ENCODE measurements at places on chromosomes 7 and 10.

DNA sequence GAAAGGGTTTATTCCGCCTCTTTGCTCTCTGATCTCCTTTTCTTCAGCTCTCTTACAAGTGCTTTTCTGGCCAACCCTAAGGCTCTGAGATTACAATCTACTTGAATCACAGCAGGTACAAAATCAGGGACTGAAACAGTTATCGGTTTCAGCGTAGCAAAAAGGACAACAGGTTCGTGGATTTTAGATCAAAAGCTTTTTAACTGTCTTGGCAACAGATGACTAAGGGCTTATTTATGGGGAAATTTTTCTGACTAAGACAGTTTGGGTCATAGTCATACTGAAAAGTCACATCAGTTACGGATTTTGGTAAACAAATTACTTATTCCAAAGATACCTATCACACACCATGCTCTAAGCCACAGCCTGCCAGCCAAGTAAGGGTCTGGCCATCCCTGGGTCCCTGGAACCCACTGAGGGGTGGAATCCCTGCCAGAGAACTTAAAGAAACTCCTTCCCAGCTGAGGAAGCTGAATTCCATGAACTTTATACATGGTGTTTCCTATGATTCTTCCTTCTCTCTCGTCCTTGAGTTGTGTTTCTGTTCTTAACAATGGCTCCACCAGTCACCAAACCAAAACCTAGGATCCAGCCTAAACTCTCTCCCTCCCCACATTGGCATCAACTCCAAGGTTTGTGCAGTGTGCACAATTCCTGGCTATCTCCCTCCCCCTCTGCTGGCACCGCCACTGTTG, 169.3 kb downstream of the FAM107B start:
- DNase-seq, result no peak

DNA sequence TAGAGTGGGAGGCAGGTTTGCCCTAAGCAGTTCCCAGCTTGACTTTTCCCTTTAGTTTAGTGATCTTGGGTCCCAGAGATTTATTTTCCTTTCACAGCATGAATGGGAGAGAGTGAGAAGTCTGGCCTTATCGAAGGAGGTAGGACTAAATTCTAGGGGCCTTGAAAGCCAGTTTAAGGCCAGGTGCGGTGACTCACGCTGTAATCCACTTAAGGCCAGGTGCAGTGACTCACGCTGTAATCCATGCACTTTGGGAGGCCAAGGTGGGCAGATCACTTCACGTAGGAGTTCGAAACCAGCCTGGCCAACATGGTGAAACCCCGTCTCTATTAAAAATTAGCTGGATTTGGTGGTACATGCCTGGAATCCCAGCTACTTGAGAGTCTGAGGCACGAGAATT, 392.2 kb downstream of the ACTR3B start:
- no peak for DNase-seq

GRCh38 chr10:111885919-111886318, 297.6 kb downstream of the GPAM start:
- DNase-seq, result no peak

GRCh38 chr7:156703209-156703608, 62.6 kb downstream of the RNF32 start:
- DNase-seq, result no peak

- DNase-seq, result no peak
These were observed 58.5 kb upstream of the SORCS3 start for GRCh38 chr10:104582602-104582951.

- no peak for DNase-seq
These were observed 134.6 kb downstream of the TEX36 start for GRCh38 chr10:125548356-125548755.

Measured in stimulated activated CD4-positive, alpha-beta T cell treated with anti-CD3 and anti-CD28 coated beads, Interleukin-2, amount 100 ng/mL, for 48 hours (primary cell).